ENCODE measurements at places on chromosomes 6 and 20.
A peak's percentile ranks its signal among the peaks of the same experiment; 100 is the strongest.

DNA sequence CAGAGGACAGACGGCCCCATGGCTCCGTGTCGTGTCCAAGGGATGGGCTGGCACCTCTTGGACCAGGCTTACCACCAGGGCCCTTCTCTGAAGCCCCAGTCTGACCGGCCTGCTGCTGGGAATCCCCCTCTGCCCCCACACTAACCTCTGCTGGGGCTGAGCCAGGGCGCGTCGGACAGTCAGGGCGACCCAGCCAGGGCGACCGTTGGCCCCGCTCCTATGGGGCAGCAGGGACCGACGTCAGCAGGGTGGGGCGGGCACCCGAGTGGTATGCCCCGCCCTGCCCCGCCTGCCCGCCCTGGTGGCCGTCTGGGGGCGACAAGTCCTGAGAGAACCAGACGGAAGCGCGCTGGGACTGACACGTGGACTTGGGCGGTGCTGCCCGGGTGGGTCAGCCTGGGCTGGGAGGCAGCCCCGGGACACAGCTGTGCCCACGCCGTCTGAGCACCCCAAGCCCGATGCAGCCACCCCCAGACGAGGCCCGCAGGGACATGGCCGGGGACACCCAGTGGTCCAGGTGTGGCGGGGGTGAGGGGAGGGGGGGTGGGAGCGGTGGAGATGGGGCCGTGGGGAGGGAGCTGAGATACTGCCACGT lies at the start of gene SLC17A9:
Gene SLC17A9 (plus strand): TSS at position 337 of the 595 bp plus-strand sequence. CDS start 122 bp downstream, at position 459.
- peak; percentile 14 for DNase-seq

GRCh38 chr6:32224696-32225095 lies 829 bp upstream of the NOTCH4 start:
- DNase-seq, result no peak

DNA sequence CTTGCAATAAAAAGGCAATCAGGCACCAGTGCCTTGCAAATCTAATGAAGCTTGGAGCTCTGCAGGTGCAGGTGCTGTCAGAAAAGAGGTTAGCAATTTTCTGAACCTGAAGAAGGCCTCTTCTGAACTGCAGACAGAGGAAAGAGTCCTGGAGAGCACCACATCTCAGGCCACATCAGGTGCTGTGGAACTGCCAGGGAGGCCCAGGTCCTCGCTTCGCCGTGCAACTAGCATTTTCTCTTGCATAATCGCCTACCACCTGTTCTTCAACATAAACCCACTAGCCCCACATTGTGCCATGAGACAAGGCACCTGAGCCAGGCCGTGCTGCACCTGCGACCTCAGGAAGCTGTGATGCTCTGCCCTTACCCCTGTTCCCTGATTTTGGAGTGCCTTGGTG lies 187.6 kb downstream of the DTNBP1 start:
- no peak for DNase-seq

DNA sequence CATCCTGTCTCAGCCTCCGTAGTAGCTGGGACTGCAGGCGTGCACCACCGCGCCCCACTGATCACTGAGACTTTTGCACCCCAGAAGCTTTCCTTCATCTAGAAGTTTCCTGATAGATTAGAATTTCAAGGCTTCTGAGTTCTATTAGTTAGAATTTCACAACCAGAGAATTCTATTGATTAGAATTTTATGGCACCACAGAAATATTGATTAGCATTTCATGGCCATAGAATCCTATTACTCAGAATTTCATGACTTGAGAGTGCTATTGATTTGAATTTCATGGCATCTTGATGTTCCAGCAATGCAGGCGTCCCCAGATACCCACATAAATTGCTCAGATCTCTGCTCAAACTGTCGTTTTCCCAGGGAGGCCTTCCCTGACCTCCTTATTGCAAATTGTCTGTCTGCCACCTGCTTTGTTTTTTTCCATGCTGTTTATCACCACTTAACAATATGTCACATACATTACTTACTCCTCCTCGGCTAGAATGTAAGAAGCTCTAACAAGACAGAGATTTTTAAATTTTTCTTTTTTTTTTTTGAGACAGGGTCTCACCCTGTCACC lies 16.9 kb upstream of the CBFA2T2 start:
- no peak for DNase-seq

GRCh38 chr6:4649728-4650127 lies 126.5 kb upstream of the CDYL start:
- no peak for DNase-seq

- DNase-seq, result no peak
Observed at GRCh38 chr6:52493669-52494068, 73.5 kb downstream of the EFHC1 start.

DNA sequence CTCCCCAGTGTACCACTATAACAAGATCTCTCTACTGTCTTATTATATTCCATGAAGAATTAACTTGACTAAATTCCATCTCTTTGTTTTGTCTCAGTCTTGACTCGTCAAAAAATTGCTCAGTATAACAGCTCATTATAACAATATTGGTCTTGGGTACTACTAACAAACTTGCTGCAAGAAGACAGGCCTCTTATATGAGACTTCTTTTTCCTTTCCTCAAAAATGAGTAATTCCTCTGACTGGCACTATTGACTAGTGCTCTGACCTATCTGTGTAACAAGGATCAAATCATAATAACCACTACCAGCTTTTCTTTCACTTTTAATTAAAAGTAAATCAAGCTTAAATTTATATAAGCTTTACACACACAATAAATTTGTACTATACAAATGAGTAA lies 91.3 kb upstream of the THEMIS start:
- DNase-seq, result no peak

GRCh38 chr6:77180326-77180725 lies 283.0 kb downstream of the HTR1B start:
- DNase-seq, result no peak

DNA sequence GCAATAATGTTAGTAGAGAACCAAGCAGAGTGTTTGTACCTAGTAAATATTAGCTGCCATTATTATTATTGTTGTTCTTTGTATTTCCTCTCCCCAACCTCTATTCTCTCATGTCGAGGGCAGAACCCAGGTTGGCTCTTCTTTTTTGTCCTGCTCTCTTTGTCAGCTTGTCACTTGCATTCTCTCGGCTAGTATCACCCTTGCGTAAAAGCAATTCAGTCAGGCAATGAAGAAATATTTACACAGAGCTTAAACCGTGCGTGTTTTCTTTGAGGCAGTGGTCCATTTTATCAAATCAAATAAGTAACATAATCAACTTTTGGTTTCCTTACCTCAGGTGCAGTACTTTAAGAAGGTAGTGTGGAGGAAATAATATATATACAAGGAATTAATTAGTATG lies 83.9 kb downstream of the TULP4 start:
- no peak for DNase-seq

DNA sequence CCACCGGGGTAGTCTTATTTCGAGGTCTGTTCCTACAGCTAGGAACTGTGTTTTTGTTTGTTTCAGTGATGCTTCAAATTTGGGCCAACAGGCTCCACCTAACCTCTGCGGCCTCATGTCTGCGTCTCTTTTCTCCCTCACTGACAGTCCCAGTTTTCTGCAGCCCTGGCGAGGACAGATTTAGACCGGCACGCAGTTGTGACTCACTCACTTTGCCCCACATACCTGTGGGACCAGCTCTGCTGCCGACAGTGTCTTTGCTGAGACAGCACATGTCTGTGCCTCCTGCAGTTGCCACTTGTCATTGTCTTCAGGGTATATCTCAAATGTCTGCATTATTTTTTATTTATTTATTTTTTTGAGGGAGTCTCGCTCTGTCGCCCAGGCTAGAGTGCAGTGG lies 29.2 kb downstream of the OSBPL2 start:
- DNase-seq, result no peak

- DNase-seq, result peak; percentile 73
Observed at GRCh38 chr6:43455531-43456428, at the start of gene DLK2. TSS of gene DLK2 (minus strand) at chr6:43455548. CDS start at chr6:43454825, 723 bp downstream.

- no peak for DNase-seq
Observed at GRCh38 chr6:54282186-54282585, 26.1 kb upstream of the TINAG start.

DNA sequence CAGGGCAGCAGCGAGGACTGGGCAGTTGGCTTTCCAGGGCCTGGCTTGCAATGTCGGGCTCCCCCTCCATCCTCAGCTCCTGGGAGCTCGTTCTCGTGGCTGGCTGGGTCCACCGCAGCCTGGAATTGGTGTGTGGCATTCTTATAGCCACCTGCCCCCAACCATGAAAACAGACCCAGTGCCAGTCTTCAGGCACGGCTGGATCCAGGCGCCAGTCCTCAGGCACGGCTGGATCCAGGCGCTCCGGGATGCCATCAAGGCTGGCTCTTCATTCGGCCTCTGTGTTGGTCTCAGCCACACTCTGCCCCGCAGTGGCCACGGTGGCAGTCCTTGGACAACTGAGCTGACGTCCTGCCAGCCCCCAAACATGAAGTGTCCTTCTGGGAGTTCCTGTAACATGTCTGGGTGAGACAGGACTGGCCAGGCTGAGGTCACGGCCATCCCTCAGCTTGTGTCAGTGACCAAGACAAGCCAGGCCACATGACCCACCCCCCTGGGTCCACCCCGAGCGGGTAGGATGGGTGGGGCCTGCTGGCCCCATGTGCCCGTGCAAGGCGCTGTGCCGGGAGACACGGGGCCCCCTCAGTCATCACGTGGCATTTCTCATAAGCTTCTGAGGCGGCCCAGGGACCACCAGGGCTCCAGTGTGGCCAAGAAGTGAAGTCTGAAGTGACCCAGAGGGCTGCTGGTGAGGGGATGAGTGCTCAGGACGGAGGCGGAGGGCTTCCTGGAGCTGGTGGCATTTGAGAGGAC lies 99.0 kb downstream of the TAF4 start:
- no peak for DNase-seq

GRCh38 chr6:79635232-79635543 lies 4.1 kb downstream of the SH3BGRL2 start:
- no peak for DNase-seq

DNA sequence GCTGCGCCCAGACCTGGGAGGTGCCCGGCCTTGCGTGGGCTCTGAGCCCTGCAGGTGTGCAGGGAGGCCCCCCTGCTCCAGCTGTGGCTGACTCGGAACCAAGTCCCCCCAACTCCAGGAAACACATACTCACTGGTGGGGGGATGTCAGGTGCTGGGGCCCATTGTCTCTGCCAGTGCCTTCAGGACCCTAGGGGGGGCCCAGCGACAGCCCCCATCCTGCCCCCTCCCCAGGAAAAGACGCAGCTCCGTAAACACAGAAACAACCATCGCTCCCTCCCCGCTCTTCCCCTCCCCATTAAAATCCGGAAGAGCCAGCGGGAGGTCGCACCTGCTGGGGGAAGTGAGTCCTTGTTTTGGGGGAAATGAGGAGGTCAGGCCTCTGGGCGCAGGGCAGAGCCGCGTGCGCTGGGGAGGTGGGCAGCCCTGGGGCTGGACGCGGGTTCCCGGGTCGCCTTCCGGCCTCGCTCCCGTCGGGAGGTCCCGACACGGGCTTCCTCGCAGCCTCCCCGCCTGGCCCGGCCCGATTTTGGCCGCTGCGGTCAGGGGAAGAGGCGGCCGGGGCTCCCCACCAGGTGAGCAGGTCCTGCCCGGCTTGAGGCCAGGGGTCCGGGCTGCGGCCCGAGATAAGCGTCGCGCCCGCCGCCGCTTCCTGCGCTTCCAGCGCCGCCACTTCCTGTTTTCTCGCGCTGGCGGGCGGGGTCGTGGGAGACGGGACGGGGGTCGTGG lies 6.2 kb downstream of the C20orf204 start:
- DNase-seq, result no peak

GRCh38 chr20:34996243-34997028 lies 40.8 kb downstream of the MYH7B start:
- DNase-seq, result no peak

DNA sequence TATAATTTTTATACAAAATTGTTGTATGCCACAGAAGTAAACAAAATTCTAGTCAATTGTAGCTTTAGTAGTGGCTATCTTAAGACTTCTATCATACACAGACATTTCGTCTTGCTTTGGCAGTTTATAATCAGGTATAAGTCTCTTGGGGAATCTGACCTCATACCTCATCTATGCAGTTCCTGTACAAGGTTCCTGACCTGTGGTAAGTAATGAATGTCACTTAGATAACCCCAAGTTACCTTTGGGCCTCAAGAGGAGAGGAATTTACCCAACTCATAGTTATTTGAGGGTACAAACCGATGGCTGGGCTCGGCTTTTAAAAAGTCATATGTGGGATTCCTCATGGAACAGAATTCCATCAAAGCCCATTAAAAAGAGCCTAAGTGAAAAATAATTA lies 58.8 kb upstream of the UNC93A start:
- no peak for DNase-seq

GRCh38 chr6:33114406-33114805 lies 38.6 kb downstream of the HLA-DPB1 start:
- no peak for DNase-seq

DNA sequence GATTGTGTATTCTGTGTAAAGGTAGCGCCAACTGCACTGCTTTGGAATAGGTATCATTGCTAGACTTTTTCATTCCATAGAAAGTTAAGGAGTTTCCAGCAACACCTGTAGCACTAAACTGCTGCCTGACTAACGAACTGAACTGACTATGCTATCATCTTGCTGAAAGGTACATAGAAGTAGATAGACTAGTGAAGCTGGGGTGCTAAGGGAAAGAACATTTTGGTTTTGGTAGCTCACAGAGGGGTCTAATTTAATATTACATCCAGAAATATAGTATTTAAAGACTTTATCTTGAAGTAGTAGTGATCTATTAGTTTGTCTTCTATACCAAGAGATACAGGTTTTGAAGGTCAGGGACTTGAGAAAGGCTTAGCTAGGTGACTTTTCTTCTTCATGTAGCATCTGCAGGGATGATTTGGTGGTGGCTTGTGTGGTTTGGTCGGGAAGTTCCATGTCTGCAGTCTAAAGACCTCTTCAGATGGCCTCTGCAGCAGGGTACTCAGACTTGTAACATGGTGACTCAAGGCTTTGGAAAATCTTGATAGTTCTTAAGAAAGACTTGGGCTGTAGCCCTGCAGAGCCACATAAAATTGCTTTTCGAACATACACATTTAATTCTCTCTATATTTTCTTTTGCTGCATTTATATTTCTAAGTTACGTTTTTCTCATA lies 10.2 kb downstream of the SENP6 start:
- peak; percentile 37 for DNase-seq

- no peak for DNase-seq
Observed at GRCh38 chr6:14283600-14284235, 166.1 kb downstream of the CD83 start.

- no peak for DNase-seq
Observed at GRCh38 chr6:24492475-24492874, 2.3 kb upstream of the ALDH5A1 start.

DNA sequence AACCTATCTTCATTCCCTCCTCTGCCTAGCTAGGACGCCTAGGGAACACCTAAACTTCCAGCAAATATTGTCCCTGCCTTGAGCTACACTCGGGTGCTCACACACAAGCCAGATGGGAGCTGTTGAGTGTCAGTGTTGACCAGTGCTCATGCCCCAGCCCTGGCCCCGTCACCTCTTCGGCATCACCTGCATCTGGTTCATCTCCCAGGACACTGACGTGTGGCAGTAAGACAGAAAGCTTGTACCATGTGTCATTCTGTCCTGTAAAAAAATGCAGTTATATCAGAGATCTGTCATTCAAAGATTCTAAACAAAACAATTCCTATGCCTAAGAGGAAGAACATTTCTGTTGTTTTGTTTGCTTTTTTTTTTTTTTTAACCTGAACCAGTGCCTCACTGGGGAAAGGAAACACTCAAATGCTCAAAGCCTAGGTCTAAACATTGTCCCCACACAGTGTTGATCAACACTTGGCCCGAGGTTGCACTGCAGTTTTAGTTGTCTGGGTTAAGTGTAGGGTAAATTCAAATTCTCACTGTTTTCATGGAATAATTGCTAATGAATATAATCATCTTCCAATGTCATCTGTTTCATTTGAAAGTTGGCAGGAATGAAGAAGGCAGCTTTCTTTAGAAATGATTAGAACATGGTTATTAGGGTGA lies 102.7 kb upstream of the SASH1 start:
- no peak for DNase-seq

GRCh38 chr6:131733376-131734016 lies 22.7 kb upstream of the CTAGE9 start:
- no peak for DNase-seq
